Bone marrow (tissue), 2 donors: ENCODE measurements at places on chromosomes 12 and 14.

DNA sequence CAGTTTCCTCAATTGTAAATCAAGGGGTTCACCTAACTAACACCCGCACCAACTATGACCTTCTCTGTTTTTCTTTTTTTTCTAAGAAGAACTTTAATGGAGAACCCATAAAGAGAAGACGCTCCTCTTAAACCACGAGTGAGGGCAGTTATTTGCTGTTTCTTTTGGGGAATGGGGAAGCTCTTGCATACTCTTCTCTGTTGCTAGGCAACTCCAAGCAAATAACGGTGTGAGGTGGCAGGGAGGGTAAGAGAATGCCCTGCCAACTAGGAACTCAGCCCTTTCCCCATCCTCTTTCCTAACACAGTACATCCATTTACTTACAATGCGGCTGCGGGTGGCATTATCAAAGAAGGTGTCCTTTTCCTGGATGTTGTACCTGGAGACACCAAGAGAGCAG, 114.9 kb downstream of the ANO2 start:
- DNase-seq = no peak

DNA sequence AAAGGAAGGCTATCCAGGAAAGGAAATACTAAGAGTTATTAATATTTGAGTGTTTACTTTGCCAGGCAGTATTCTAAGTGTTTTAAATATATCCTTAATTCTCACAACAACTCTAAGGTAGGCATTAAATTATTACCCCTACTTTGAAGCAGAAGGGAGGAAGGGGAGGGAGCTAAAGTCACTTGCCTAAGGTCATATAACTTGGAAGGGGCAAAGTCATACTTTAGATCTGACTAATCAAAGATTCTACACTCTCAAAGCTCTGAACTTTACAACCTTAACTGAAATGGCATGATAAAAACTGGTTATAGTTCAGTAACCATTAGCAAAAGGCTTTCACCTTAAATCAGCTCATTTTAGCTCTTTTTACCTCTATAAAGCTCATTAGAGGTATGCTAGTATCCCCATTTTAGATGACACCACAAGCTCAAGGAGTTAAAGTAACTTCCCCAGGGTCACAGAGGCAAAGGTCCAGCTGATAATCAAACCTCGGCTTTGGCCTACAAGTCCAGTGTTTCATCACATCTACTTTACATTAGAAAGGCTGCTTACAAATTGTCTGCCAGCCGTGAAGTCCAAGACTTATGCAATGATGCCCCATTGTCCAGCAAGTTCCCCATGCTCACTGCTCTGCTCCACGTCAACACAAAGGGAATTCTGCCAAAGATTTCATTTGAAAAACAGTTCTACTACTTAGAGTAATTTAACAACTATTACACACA, 223.9 kb downstream of the MED13L start:
- DNase-seq = no peak

- no peak for DNase-seq
These were observed 9.2 kb downstream of the AGAP2 start for GRCh38 chr12:57729321-57729844.

- no peak for DNase-seq
These were observed 230.4 kb downstream of the SSPN start for GRCh38 chr12:26425587-26426260.

- DNase-seq = peak; percentile 73
These were observed 918 bp downstream of the LIN7A start for GRCh38 chr12:80936642-80937390.

DNA sequence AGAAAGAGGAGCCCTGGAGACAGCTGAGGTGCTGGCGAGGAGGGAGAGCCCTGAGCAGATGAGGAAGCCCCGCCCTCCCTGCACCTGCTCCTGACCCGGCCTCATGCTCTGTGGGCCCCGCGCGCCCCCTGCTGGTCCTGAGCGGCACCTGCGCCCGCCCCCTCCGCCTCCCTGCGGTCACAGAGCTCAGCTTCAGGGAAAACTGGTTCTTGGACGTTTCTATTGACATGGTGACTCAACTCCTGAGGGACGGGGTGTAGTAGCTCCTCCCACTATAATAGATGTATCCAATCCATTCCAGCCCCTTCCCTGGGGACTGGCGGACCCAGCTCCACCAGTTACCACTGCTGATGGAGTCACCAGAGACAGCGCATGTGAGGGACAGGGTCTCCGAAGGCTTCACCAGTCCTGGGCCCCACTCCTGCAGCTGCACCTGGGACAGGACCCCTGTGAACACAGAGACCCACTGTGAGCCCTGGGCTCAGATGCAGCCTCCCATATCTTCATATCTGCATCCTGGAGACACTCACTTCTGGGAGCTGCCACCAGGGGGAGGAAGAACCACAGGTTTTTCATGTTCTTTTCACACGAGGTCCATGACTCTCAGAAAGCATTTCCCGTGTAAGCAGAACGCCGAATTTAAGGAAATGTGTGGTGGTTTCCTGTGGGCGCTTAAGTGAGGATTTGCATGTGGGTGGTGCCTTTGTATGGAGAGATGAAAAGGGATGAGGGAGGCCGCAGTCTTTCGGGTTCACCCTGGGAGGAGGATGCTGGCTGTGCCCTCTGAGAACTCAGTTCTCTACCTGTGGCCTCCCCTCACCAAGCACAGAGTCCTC, 1346.4 kb downstream of the TMEM121 start:
- DNase-seq = peak; percentile 64

DNA sequence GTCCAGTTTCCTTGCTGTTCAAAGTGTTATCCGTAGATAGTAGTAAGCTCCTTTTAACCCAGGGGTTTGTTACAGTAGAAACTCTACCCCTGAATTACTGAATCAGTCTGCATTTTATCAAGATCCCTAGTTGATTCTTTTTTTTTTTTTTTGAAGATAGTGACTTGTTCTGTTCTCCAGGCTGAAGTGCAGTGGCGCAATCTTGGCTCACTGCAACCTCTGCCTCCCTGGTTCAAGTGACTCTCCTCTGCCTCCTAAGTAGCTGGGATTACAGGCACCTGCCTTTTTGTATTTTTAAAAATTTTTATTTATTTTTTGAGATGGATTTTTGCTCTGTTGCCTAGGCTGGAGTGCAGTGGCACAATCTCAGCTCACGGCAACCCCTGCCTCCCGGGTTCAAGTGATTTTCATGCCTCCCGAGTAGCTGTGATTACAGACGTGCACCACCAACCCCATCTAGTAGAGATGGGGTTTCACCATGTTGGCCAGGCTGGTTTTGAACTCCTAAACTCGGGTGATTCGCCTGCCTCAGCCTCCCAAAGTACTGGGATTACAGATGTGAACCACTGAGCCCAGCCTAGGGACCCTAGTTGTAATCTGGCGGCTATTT, 10.5 kb downstream of the LARP4 start:
- no peak for DNase-seq

- DNase-seq = no peak
These were observed 38.6 kb upstream of the GPR68 start for GRCh38 chr14:91282954-91283645.

- no peak for DNase-seq
These were observed 9.9 kb downstream of the TMEM19 start for GRCh38 chr12:71695782-71696181.

DNA sequence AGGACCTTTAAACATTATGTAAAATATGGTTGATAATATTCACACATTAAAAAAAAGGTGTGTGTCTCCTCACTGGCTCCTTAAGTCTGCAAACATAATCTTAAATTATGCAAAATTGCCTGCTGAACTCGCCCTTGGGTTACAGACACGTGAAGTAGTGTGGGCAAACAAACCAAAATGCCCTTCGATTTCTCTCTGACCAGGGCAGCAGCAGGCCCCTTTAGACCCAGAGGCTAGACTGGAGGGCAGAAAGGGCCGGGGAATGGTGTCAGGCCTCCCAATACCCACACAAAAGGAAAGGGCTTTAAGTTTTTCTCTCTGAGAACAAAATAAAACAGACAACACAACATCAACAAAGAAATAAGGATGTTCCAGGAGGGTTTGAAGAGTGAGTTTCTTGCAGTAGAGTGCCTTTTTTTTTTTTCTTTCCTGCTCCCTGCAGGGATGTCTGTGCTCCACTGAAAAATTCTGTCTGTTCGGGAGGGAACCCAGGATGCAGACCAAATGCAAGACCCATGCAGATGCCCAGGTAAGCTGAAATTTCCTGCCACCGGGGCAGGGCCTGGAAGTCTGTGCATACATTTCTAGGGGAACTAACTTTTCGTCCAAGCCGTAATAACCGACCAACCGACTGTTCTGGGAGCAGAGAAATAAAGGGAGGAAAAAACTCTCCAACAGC, 1.7 kb downstream of the TBX3 start:
- DNase-seq = no peak

- DNase-seq = no peak
These were observed 1.5 kb upstream of the BDKRB2 start for GRCh38 chr14:96203116-96203515.

- DNase-seq = no peak
These were observed 135.2 kb upstream of the KRR1 start for GRCh38 chr12:75646329-75647210.

- DNase-seq = no peak
These were observed 678.2 kb downstream of the NRXN3 start for GRCh38 chr14:78848234-78848820.

DNA sequence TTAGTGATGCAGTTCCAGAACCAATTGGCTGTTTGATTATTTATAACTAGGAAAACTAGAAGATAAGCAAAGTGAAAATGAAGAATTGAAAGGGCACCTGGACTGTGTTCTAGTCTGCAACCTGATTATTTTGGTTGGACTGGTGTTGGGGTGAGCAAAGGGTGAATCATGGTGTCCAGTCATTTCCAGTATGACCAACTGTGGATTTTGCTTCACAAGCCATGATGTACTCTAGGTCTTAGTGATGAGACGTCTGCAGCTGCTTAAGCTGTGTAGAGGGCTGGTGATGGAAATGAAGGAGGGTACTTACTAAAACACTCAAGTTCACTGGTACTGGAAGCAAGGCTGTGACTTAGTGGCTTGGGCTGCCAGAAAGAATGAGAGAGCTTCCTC, 193.2 kb upstream of the FRMD6 start:
- no peak for DNase-seq

- DNase-seq = no peak
These were observed 50.6 kb upstream of the FUT8 start for GRCh38 chr14:65361920-65362319.

DNA sequence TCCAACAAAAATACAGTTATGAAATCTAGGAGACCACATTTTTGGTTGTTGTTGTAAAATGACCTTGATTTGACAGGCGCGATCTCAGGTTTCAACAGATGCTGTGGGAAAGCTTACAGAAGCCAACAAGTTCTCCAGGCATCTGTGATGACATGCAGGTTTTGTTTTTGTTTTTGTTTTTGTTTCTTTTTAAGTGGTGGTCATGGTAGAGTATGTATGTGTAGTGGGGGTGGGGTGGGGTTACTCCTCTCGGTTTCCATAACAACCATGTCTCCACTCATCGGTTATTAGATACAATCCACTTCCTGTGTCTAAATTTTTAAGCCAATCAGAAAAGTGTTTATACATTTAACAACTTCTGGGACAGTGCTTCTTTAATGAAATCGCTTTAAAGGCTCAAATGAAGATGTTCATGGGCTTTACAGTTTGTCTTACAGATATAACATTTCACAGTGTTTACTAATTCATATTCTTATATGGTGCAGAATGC, 199.9 kb upstream of the FOXN3 start:
- no peak for DNase-seq

GRCh38 chr14:92105893-92106142, 564 bp downstream of the ATXN3 start:
- DNase-seq = peak; percentile 67

DNA sequence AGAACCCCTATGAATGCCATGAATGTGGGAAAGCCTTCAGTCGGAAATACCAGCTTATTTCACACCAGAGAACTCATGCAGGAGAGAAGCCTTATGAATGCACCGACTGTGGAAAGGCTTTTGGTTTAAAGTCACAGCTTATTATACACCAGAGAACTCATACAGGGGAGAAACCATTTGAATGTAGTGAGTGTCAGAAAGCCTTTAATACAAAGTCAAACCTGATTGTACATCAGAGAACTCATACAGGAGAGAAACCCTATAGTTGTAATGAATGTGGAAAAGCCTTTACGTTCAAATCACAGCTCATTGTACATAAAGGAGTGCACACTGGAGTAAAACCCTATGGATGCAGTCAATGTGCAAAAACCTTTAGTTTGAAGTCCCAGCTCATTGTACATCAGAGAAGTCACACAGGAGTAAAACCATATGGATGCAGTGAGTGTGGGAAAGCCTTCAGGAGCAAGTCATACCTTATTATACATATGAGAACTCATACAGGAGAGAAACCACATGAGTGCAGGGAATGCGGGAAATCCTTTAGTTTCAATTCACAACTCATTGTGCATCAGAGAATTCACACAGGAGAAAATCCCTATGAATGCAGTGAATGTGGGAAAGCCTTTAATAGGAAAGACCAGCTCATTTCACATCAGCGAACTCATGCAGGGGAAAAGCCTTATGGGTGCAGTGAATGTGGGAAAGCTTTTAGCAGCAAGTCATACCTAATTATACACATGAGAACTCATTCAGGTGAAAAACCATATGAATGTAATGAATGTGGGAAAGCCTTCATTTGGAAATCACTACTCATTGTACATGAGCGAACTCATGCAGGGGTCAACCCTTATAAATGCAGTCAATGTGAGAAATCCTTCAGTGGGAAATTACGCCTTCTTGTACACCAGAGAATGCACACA, 22.3 kb downstream of the ZNF268 start:
- DNase-seq = no peak
